ENCODE measurements at places on chromosomes 13 and 19. TPM values are rescaled to one million over a fixed set of nuclear protein-coding genes. Genes with fewer than 3 reads are reported as not detected.

PLK5 gene
- total RNA-seq = not detected

ZNF468 gene
- total RNA-seq = 9.2 TPM

KANK3 gene
- 1.7 TPM for total RNA-seq

SMIM24 gene
- 2.0 TPM for total RNA-seq

MUC16 gene
- 0.04 TPM for total RNA-seq

WDR87 gene
- not detected for total RNA-seq

GRCh38 chr13:90709319-90709718 lies 638.2 kb upstream of the MIR17HG start:
- H3K27me3 ChIP-seq = no peaks in the 10 kb centered on the region
- no peaks in the 10 kb centered on the region for H3K36me3 ChIP-seq
- no peaks in the 10 kb centered on the region for H3K4me1 ChIP-seq

DNA sequence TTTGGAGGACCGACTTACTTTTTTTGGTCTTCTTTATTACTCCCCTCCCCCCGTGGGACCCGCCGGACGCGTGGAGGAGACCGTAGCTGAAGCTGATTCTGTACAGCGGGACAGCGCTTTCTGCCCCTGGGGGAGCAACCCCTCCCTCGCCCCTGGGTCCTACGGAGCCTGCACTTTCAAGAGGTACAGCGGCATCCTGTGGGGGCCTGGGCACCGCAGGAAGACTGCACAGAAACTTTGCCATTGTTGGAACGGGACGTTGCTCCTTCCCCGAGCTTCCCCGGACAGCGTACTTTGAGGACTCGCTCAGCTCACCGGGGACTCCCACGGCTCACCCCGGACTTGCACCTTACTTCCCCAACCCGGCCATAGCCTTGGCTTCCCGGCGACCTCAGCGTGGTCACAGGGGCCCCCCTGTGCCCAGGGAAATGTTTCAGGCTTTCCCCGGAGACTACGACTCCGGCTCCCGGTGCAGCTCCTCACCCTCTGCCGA lies 409 bp downstream of the FOSB start:
- peaks cover 13% of the 10 kb centered on the region for H3K4me1 ChIP-seq
- no peaks in the 10 kb centered on the region for H3K27me3 ChIP-seq
- H3K4me3 ChIP-seq = peak overlapping the region; percentile 54
- DNase-seq = peak; percentile 64

DNA sequence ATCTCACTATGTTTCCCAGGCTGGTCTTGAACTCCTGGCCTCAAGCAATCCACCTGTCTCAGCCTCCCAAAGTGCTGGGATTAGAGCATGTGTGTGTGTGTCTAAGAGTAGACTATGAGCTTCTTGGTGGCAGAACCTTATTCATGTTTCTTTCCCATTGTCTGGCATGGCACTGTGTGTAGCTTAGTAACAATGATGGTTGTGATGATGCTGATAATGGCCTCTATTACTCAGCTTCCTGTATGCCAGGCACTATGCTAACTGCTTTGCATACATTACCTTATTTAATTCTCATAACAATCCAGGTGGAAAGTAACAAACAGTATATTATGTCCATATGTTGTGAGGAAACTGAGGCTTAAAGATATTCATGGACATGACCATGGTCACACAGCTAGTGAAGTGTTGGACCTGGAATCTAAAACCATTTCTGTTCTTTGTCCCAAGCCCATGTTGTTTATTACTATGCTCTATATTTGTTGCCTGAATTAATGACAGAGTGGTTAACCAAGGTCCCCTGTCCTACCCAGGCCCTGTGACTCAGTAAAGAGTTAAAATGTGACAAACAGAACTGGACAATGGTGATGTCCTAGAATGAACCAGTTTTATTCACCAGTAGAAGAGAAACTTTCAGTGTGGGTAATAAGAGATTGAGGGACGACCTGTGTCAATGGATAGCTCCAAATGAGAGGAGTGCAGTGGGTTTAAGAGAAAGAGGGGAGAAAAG lies 109.6 kb downstream of the KLF5 start:
- H3K4me3 ChIP-seq = no peak overlapping the region
- no peak overlapping the region for H3K27ac ChIP-seq
- no peaks in the 10 kb centered on the region for H3K27me3 ChIP-seq
- H3K36me3 ChIP-seq = no peaks in the 10 kb centered on the region

DNA sequence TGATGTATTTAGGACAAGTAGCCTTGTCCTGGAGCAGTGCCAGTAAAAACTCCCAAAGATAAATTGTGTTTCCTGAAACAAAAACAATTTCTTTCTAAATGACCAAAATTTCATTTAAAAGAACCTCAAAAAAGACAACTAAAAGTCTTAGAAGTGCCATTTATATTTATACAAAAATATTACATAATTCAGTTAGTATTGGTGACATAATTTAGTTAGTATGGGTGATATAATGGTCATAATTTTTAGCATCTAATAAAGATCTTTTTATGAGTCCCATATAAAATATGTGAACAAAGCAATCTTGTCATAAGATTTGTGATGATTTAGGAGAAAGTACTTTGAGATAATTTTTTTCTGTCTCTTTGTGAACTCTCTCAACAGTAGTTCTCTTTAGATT lies 76.0 kb downstream of the ELF1 start:
- H3K27ac ChIP-seq = no peak overlapping the region
- no peaks in the 10 kb centered on the region for H3K27me3 ChIP-seq
- H3K4me3 ChIP-seq = no peak overlapping the region
- H3K36me3 ChIP-seq = peaks cover 8% of the 10 kb centered on the region
- DNase-seq = no peak

DNA sequence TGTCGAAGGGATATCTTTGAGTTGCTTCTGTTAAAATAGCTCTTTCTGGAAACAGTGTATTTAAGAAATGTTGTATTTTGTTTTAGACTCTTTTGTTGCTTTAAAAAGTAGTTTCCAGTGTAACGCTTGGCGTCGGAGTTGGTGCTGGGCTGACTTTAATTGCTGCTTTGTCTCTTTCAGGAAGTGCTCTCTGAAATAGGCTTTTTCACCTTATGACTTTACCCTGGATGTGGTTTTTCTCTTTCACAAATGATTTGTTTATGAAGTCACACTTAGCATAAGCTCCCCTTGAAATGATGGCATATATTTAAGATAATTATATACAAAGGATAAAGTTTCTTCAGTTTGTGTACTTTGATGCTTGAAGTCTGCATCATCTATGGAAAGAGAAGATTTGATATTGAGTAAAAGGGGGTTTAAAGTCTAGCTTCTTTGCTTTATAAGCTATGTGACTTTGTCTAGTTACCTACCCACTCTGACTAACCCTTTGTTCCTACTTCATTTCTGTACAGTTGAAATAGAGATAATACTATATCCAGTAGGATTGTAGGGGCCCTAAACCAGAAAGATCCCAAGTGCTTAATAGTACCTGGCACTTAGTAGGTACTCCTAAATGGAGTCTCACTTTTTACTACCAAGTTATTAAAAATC lies at the start of gene GPR18:
TSS of gene GPR18 (minus strand) at position 170 of the 651 bp plus-strand sequence. CDS start 2,507 bp downstream, outside the sequence.
- H3K27ac ChIP-seq = no peak within 1 kb of the TSS
- no peaks in the 10 kb centered on the region for H3K36me3 ChIP-seq
- no peak within 1 kb of the TSS for H3K4me3 ChIP-seq
- no peaks in the 10 kb centered on the region for H3K4me1 ChIP-seq
- H3K27me3 ChIP-seq = no peaks in the 10 kb centered on the region

- H3K36me3 ChIP-seq = no peaks in the 10 kb centered on the region
- H3K4me1 ChIP-seq = no peaks in the 10 kb centered on the region
- no peak overlapping the region for H3K27ac ChIP-seq
- no peak overlapping the region for H3K4me3 ChIP-seq
- H3K27me3 ChIP-seq = no peaks in the 10 kb centered on the region
Measured at GRCh38 chr13:51524312-51524711, 60.0 kb upstream of the WDFY2 start.

- no peaks in the 10 kb centered on the region for H3K27me3 ChIP-seq
- H3K4me1 ChIP-seq = no peaks in the 10 kb centered on the region
Measured at GRCh38 chr13:43815204-43815603, 28.4 kb upstream of the ENOX1 start.

DNA sequence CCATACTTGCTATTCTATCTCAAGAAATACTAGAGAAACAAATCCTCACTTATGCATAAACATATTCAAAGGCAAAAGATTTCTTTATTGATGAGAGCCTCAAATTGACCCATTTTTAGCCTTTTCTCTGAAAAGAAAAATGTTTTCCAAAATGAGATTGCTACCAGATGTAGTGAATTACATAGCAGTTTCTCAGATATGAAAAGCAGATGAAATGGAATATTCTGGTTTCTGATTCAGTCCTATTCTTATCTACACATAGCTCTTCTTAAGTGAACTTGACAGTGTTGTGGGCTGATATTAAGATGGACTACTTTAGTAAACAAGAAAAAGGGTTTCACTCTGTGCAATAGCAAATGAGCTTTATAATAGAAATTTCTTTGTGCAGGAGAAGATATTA lies 183.5 kb downstream of the DNAJC15 start:
- no peak overlapping the region for H3K4me3 ChIP-seq
- DNase-seq = no peak
- no peak overlapping the region for H3K27ac ChIP-seq
- no peaks in the 10 kb centered on the region for H3K27me3 ChIP-seq

GRCh38 chr19:19495614-19496603 lies 19.4 kb downstream of the TSSK6 start:
- no peak for DNase-seq
- no peak overlapping the region for H3K4me3 ChIP-seq
- H3K36me3 ChIP-seq = peaks cover 23% of the 10 kb centered on the region
- no peak overlapping the region for H3K27ac ChIP-seq
- no peaks in the 10 kb centered on the region for H3K4me1 ChIP-seq

DNA sequence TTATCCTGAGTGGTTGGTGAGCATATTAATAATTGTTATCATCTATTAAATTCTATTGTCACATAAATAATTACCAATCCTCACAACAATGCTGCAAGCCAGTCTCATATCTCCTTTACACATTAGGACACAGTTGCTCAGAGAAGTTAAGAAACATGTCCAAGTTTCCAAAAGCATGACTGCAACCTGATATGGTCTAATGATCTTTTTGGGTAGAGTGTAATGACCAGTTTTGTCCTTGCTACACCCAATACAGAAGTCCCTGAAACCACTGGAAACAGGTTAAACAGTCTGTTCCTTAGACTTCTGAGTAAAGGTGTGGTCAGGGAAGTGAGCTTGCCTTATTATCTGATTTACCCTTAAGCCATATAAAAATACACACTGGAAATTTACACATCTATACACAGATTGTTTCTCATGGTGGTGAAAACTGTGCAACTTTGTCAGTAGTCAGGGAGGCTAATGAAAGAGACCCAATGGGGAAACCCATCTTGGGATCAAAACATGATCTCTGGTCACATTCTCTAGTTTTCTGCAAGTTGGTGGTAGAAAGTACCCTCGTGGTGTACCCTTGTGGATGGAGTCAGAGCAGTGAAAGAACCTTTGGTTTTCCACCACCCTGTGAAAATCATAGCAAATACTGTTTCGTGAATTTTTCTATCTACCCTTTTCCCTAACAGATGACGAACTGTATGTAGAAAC lies 146.0 kb upstream of the KLF12 start:
- no peaks in the 10 kb centered on the region for H3K36me3 ChIP-seq
- H3K4me3 ChIP-seq = no peak overlapping the region
- no peaks in the 10 kb centered on the region for H3K27me3 ChIP-seq
- H3K27ac ChIP-seq = no peak overlapping the region

GRCh38 chr19:16463991-16464575 lies 7.7 kb downstream of the EPS15L1 start:
- no peak overlapping the region for H3K27ac ChIP-seq
- H3K4me3 ChIP-seq = no peak overlapping the region
- no peaks in the 10 kb centered on the region for H3K36me3 ChIP-seq
- DNase-seq = no peak
- peaks cover 7% of the 10 kb centered on the region for H3K4me1 ChIP-seq
- no peaks in the 10 kb centered on the region for H3K27me3 ChIP-seq

DNA sequence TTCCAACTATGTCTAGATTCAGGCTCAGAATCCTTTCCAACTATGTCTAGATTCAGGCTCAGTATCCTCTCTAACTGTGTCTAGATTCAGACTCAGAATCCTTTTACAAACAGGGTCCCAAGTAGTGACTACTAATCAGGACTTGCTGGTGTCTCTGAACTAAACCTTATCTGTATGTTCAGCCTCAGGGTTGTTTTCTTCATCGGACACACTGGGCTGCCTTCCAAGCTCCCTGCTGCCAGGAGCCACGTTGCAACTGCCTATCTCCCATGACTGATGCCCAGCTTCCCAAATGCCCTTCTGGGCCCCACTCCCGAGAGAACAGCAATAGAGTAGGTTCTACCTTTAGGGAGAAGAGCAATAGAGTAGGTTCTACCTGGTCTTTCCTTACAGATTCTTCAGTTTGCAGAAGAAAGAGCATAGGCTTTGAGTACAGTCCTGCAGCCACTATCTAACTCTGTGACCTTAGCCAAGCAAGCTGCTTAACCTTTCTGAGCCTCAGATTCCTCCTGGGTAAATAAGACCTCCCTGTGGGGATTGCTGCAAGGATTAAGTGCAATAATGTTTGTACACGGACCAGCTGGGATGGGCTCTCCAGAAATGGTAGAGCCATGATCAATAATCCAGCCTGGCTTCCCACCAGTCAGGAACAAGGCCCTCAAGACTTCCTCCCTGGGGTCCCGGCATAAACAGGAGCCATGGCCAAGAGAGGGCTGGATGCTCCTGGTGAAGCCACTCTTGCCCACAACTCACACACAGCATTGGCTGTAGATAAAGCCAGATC lies 61.5 kb downstream of the ZIC5 start:
- no peak overlapping the region for H3K27ac ChIP-seq
- DNase-seq = peak; percentile 51
- H3K27me3 ChIP-seq = no peaks in the 10 kb centered on the region

- no peak overlapping the region for H3K4me3 ChIP-seq
- DNase-seq = no peak
- peaks cover 45% of the 10 kb centered on the region for H3K36me3 ChIP-seq
Measured at GRCh38 chr19:11034449-11035213, 54.6 kb upstream of the LDLR start.

GRCh38 chr19:35935911-35936737 lies at the start of gene LRFN3:
Gene LRFN3 (plus strand): TSS chr19:35936374. CDS start chr19:35939426, 3,052 bp downstream.
- peak within 1 kb of the TSS; percentile 55 for H3K4me3 ChIP-seq
- H3K4me1 ChIP-seq = peaks cover 6% of the 10 kb centered on the region
- no peaks in the 10 kb centered on the region for H3K36me3 ChIP-seq
- no peaks in the 10 kb centered on the region for H3K27me3 ChIP-seq
- DNase-seq = peak; percentile 86

DNA sequence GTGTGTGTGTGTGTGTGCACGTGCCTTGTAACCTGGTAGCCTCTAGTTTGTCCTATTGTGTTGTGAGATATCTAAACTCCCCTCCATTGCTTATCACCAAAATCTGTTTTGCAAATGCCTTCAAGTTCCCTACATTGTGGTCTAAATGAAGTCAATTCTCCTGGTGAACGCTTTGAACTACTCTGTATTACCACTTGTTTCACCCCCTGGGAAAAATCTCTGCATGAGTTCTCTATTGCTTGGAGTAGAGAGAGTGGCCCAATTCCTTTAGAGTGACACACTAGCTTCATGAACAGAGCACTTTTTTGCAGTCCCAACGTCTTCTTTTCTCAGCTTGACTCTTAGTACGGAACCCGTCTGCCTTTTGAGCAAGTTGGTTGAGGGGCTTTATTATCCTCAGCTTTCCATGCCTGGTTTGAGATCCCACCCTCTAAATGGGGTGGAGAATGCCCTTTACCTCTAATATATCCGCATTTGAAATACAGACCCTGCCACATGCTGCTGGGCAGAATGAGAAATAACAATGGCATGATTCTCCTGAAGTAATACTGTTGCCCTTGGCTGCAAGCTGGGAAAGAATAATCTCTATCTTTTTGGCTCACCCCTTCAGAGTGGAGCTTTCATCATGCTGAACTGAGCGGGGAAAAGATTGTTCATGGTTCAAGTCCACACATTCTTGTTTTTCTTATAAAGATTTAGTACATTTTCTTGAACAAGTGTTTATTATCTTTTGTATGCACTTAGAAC lies 2545.3 kb downstream of the PCDH9 start:
- no peaks in the 10 kb centered on the region for H3K27me3 ChIP-seq
- H3K4me3 ChIP-seq = no peak overlapping the region
- H3K27ac ChIP-seq = no peak overlapping the region
- no peaks in the 10 kb centered on the region for H3K36me3 ChIP-seq

GRCh38 chr19:58575183-58576041 lies 2.3 kb upstream of the MZF1 start:
- no peaks in the 10 kb centered on the region for H3K36me3 ChIP-seq
- DNase-seq = peak; percentile 90
- peaks cover 20% of the 10 kb centered on the region for H3K4me1 ChIP-seq

Data from pancreas (tissue), 10 donors.